ENCODE measurements at places on chromosomes 1 and 21. TPM values are rescaled to one million over a fixed set of nuclear protein-coding genes. Genes with fewer than 3 reads are reported as not detected.

The ST6GALNAC3 gene
- 17.5 TPM for total RNA-seq

The NCAM2 gene
- total RNA-seq, result 0.60 TPM

The OR10J1 gene
- total RNA-seq, result not detected

- H3K4me3 ChIP-seq, result peak overlapping the region; percentile 100
- H3K27ac ChIP-seq, result peak overlapping the region; percentile 85
- H3K27me3 ChIP-seq, result no peaks in the 10 kb centered on the region
- H3K4me1 ChIP-seq, result peaks cover 33% of the 10 kb centered on the region
Measured at GRCh38 chr1:226066415-226067078, 4.0 kb downstream of the H3-3A start.

DNA sequence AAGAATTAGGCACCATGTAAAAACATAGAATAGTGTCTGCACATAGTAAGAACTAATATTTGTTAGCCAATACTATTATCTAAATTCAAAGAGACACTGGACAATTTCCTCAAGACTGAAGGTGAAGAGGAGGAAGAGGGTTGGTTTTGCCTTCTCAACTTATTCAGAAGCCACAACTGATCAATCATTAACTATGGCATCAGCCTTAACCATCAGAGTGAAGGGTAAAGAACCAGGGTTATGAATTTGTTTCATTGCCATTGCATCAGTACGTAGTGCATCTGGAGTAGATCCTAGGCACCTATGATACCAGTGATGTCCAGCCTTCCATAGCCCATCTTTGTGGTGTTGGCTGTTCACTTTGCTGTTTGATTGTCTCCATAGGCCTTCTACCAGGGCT lies 421.7 kb upstream of the DEPDC1 start:
- peaks cover 7% of the 10 kb centered on the region for H3K4me1 ChIP-seq
- no peaks in the 10 kb centered on the region for H3K36me3 ChIP-seq
- H3K27ac ChIP-seq, result no peak overlapping the region

DNA sequence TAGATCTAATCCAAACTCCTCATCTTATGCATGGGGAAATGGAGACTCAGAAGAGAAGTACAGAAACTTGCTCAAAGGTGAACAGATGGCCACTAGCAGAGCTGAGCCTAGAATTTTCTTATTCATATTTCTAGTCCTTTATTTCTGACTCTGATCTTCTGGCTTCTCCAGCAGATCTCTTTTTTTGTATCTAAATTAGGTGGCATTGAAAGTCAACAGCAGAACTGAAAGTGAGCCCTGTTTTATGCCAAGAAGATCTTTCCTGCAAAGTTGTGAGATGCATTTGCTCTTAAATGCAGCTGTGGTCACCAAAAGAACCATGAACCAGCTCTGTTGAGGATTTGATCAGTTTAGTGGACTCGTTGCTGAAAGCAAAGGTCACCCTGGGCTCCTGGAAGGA lies 75.5 kb downstream of the KAZN start:
- H3K36me3 ChIP-seq, result peaks cover 12% of the 10 kb centered on the region
- H3K27ac ChIP-seq, result no peak overlapping the region
- DNase-seq, result no peak
- peaks cover 8% of the 10 kb centered on the region for H3K4me1 ChIP-seq
- H3K4me3 ChIP-seq, result no peak overlapping the region
- H3K27me3 ChIP-seq, result no peaks in the 10 kb centered on the region

DNA sequence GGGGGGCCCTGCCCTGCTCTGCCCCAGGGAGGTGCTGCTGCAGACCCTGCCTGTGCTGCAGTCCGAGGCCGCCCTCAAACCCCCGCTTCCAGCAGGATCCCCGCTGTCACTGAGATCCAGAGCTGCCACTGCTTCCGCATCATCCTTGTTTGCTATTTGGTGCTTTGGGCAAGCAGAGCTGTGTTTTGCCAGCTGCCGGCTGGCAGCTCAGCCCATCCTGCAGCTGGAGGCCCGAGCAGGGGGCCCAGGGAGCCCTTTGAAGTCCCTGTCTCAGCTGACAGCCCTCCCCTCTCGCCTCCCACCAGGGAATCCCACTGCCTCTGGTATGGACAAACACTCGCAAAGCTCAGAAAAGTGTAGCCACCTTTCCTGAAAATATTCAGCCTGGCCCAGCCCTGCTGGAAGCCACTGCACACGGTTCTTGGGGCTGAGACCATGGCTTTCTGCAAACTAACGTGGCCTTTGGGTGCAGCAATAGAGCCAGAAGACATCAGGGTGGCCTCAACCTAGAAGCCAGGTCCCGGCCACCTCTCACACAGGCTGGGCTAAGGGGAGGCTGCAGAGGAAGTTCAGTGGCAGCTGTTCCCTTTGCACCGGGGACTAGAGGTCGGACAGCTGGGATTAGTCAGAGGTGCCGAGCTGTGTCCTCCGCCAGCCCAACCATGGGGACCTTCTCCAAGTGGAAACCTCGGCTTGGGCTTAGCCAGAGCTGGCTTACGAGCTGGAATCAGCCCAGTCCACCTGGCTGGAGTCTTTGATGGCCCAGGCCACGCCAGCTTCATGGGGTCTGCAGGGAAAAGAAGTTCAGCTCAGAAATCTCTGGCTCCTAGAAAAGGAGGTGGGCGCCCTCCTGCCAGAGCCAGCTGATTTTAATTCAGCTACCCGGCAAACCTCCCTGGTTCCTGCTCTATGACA lies 107.1 kb downstream of the SPSB1 start:
- DNase-seq, result no peak
- no peak overlapping the region for H3K4me3 ChIP-seq
- H3K27ac ChIP-seq, result no peak overlapping the region
- peaks cover 3% of the 10 kb centered on the region for H3K27me3 ChIP-seq
- peaks cover 10% of the 10 kb centered on the region for H3K4me1 ChIP-seq
- H3K36me3 ChIP-seq, result peaks cover 1% of the 10 kb centered on the region

GRCh38 chr1:178938959-178939317 lies 68.1 kb upstream of the ANGPTL1 start:
- H3K36me3 ChIP-seq, result no peaks in the 10 kb centered on the region
- H3K27me3 ChIP-seq, result peaks cover 9% of the 10 kb centered on the region
- no peak overlapping the region for H3K4me3 ChIP-seq
- no peak overlapping the region for H3K27ac ChIP-seq

All from progenitor cell of endocrine pancreas (in vitro differentiated cells).